IPS DF 6.9 (cell line): ENCODE measurements at places on chromosomes 4 and X.
A peak's percentile ranks its signal among the peaks of the same experiment; 100 is the strongest.

DNA sequence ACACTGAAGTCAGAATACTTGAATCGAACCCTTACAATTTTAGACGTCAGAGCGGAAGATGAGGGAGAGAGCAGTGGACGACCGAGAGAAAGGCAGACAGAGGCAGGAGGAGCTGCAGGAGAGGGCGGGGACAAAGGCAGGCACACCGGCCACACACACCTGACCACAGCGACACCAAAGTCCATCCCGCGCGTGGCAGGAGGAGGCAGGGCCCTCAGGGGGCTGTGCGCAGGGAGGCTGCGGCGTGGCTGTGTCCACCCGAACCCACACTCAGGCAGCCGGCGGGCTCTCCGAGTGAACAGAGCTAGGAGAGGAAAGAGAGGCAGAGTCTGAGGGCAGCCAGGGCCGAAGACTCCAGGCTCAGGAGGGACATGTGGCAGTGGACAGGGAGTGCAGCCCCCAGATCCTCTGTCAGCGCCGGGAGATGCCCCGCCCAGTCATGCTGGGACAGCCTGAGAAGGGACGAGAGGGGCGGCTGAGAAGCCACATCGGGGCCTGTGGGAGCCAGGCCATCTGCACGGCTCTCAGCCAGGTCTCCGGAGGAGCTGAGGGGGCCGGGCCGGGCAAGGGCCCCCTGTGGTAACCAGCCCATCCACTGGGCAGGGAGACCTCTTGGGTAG lies 20.1 kb downstream of the GAK start:
- DNase-seq: no peak

DNA sequence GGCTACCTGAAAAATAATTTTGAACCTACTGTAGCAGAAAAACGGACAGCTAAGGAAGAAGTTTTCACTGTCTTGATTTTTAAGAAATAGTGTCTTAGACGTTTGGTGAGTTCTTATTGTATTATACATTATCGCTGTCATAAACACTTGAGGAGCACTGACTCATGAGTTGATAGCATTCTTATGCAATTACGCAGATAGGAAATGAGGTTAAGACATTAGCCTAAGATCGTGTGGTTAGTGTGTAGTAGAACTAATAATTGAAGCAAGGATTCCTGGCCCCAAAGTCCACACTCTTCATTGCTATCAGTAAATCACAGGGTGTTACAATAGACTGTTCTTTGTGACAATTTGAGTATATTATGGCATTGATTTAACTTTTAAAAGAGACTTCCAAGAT lies 238.1 kb downstream of the ARAP2 start:
- no peak for DNase-seq

DNA sequence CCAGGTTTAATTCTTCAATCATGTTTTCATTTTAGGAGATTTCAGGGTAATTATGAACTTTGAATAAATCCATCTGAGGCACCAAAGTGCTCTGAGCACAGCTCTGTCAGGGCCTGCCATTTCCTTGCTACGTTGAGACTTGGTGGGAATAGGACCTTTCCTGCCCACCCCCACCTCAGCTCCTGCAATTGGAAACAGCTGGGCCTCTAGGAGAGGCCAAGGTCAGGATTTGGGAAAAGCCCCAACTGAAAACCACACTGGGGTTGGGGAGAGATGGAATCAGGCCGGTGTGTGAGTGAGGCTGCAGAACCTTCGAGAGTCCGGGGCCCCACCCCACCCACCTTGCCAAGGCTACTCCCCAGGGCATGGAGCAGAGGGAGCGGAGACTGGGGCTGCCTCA lies 212.7 kb upstream of the BCOR start:
- DNase-seq: no peak

DNA sequence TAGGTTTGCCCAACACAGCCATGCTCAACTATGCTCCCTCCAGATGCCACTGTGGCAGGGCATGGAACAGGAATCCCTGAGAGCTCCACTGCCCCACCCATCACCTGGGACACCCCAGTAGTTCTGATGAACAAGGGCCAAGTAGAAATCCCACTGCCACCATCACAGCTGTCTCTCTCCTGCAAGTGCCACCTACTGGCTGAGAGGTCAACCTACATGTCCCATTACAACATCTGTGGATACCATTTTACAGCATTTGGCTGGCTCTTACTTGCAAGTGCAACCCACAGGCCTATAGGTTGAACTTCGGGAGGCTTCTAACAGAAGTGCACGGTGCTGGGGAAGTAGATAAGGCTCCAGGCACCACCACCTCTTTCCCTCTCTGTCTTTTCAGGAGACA lies 142.5 kb downstream of the CXXC4 start:
- peak; percentile 13 for DNase-seq

- DNase-seq: no peak
These were observed 61.5 kb downstream of the ABLIM2 start for GRCh38 chr4:8097141-8097541.

DNA sequence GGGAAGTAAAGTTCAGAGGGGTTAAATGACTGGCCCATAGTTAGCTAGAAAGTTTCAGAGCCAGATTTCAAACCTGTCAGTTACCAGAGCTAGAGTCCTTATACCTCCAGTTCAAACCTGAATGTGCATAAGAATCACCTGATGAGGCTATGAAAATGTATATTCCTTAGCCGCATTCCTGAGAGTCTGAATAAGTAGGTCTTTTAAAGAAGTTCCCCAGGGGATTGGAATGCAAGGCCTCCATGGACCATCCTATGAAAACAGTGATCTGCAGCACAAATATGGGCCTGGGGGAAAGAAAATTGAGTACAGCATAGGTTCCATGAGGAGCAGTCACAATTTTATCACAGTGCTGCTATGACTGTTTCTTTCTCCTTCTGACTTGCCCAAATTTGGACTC lies 263.9 kb upstream of the CXorf66 start:
- DNase-seq: peak; percentile 5
